ENCODE measurements at places on chromosomes 12 and 14. TPM values are rescaled to one million over a fixed set of nuclear protein-coding genes. Genes with fewer than 3 reads are reported as not detected.

DNA sequence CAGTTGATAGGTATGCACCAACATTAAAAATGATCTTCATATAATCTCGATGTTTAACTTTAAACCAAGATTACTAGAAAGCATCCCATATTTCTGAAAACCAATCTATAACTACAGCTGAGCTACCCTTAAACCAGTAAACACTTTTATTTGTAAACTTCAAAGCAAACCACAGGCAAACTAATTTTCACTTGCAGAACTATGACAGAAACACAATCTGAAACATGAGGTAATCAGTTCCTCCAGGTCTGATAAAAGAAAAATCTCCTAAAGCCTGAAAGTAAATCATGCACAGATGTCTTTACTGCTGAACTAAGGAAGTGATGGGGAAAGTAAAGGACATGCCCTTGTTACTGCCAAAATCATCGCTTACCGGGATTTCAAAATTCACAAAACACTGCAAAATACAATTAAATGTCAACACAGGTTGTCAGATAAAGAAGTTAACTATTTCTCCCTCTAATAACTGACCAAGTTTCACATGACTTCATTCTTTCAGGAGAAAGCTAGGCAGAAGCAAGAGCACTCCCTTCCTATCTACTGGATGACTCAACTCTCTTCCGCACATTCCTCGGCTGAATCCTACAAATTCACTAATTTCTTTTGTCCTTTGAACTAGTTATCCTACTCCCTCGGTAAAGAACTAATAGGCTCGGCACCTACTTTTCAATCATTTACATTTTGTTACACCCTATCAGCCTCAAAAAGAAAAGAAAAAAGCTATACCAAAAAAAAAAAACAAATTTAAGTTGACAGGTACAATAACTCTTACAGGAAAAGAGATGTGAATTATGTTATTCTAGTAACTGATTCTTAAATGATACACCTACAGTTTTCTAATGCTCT, 1.4 kb downstream of the EEA1 start:
- no peak for DNase-seq

DNA sequence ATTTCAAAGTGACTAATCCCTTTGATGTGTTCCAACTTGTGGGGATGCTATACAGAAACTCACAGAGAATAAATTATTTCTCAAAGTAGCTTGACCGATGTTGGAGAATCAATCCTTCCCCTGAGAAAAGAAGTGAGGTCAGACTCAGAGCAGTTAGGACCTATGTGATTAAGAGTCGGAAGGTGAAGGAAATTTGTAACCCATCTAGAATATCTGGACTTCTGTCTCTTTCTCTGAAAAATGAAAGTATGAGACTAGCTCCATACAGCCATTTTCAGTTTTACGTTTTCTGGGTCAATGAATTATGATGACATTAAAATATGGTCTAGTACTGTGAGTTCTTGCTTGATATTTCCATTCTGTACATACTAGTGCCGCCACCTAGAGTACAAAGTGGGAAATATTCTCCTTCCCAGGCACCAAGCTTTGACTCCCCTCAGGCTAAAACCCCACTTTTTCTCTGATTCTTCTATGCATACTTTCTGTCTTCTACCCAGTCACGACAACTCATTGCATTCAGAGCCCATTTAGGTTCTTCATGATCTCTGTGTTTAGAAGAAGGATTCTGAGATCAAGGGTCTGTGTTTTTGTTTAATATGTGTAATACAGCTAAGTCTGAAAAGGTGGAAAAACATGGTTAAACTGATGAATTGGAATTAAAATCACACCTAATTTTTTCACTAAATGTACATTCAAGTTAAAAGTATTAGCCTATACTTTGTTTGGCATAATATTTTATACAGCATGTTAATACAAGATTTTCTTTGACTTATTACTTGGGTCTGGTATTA, 6.9 kb upstream of the NTS start:
- peak; percentile 18 for DNase-seq

DNA sequence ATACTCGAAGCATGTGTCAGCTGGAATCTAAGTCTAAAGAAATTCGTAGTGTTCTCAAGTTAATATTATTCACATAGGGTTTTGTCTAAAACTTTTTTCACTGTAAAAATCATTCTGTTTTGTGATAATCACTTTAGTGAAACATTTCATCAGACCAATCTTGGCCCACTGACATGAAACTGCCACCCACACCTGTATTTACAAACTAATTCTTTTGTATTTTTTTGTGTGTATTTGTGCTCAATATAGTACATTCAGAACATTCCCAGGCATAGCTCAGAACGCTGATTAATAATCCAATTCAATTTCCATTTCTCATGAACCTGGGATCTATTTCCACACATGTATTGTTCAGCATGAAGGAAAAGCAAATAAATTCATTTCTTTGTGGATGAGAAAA, 191.7 kb downstream of the RASSF9 start:
- no peak for DNase-seq

- DNase-seq = no peak
Measured at GRCh38 chr12:68536885-68537485, 73.7 kb upstream of the RAP1B start.

DNA sequence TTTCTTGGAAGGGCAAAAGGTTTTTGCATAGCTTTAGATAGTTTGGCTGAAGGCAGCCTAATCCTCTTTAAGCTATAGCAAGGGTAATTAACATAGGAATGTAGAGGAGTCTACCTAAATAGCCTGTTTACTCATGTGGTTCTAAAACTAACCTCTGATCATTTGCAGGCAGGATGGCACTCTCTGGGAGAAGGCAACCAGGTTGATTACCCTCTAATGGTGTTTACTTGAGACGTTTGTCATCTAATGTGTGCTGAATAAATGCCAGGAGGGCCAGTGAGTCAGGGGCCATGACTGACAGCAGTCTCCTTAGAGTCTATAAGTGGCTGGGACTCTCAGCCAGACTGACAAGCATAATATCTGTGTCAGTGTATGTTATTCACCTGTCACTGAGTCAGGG, 286.4 kb downstream of the PCNX1 start:
- no peak for DNase-seq

DNA sequence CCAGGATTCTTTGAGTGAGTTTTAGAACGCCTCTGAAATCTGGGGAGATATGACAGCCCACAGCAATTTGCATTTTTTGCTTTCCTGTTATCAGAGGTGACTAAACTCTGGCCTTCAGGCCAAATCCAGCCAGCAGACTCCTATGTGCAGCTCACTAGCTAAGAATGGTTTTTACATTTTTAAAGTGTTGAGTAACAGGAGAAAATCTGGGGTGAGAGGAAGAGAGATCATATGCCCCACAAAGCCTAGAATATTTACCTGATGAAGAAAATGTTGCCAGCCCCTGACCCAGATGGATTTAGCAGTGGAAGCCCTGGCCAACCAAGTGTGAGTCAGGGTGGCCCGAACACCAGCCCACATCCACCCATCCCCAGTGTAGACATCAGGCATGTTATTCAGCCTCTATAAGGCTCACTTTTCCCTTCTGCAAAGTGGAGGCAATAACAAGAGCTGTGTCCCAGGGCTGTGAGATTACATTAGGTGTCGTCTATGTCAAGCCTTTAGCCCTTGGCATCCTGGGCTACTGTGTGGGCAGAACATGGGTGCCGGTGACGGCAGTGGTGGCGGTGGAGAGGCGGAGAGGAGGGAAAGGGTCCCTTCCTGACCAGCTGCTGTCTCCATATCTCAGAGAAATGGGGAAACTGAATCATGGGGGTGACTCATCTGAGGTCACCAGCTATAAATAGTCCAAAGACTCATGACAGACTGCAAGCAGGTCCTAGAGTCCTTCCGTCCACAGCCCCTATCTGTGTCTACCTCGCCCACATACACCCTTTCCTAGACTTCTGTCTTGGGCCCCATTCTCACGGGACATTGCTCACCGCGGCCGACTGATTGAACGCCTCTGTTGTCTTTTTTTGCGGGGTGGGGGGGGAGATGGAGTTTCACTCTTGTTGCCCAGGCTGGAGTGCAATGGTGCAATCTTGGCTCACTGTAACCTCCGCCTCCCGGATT, 32.6 kb upstream of the CD9 start:
- peak; percentile 6 for DNase-seq

DNA sequence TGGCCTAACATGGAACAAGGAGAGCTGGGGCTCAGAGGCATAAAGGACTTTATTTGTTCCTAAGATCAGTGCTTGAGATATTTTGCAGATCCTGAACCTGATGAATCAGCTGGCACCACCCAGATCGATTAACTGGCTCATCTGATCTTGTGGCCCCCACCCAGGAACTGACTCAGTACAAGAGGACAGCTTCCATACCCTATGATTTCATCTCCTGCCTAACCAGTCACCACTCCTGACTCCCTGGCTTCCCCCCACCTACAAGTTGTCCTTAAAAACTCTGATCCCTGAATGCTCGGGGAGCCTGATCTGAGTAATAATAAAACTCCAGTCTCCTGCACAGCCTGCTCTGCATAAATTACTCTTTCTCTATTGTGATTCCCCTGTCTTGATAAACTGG, 5.1 kb downstream of the C12orf56 start:
- DNase-seq = peak; percentile 48

MFAP5 gene
- total RNA-seq = not detected
